NB4 (cell line): ENCODE measurements at places on chromosomes 2 and 18.
A peak's percentile ranks its signal among the peaks of the same experiment; 100 is the strongest.

DNA sequence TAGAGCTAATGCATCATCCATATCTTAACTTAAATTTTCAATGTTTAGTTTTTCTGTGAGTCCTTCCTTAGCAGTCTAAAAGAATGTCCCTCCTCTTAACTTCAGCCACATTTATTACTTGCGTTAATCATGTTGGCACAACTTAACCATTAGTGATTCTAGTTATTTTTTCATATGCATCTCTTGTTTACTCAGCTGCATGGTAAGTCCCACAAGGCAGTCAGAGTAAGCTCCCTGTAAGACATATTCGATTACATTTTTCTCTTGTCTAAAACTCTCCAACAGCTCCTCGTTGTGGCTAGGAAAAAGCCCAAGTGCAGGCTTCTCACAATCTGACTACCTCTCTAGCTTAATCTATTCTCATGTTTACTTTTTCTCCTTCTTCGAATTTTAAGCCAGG lies 2045.3 kb upstream of the PIK3C3 start:
- DNase-seq = no peak

DNA sequence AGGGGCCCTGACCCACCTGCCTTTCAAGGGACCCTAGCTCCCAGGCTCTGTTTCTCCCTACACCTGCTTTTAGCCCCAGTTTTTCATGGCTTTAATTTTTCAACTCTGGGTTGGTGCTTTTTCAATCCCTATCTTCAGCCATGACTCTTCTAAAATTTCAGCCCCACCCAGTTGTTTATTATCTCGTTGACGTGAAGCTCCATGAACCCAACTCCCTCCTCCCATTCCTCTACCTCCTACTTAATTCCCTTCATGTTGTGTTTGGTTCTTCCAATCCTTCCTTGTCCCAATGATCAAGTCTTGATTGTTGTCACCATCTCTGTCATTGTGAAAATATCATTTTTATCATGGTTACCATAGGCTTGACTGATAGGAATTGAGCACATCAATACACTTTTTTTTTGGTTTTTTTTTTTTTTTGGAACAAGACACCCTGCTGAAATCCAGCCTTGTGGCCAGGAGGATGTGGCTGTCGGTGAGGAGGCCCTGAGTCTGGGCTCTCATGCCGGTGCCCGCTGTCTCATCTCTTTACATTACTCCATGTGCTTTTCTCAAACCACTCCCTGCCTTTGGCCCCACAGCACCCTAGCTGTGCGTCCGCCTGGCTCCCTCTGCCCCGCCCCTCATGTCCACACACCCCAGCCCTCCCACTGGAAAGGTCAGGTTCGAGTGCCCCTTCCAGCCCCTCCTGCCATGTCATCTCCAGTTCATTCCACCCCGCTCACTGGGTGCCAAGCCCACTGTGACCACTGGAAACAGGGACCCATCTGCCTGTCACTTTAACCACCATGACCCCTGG lies 39.3 kb downstream of the NAPG start:
- DNase-seq = no peak

DNA sequence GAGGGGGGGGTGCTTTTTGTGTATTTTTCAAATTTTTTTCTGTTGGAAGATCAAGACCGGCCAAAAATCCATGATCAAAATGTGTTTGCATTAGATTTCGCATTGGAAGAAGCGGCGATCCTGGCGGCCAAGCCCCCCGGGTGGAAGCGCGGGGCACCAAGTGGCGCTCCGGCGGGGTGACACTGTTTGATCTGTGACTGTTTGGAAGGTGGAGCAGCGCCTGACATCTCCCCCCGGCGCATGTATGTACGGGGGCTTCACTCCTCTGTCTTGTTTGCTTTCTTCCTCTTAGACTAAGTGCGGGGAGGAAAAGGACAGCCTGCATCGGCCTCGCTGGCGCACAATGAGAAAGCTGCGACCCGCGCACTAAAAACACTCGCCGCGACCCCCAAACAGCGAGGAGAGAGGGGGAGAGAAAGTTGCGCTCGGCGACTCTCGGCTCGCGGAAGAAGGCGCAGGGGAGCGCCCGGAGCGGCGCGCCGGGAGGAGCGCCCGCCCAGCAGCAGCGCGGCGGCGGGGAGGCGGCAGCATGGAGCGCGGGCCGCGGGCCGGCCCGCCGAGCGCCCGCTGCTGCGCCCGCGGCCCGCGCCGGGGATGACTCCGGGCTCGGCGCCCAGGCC lies 515 bp downstream of the TSHZ1 start:
- DNase-seq = peak; percentile 54

DNA sequence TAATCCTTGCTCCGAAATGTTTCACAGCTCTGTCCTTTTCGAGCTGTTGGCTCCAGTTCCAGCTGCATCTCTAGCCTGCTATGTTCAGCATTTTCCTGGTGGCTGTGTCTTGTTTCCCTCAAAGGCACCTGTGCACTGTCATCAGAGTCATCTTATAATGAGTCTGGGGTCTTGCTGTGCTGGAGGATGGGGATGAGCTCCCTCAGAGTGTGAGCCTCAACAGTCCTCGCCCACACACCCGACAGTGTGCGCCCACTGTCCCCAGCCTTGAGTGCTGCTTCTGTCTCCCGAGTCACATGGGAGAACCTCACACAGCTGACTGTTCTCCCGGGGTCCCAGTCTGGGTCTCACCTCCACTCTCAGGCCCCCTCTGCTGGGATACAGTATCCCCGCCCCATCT lies 25.4 kb downstream of the SPP2 start:
- DNase-seq = no peak

- no peak for DNase-seq
These were observed 14.9 kb downstream of the IL1RN start for GRCh38 chr2:113142290-113142689.

DNA sequence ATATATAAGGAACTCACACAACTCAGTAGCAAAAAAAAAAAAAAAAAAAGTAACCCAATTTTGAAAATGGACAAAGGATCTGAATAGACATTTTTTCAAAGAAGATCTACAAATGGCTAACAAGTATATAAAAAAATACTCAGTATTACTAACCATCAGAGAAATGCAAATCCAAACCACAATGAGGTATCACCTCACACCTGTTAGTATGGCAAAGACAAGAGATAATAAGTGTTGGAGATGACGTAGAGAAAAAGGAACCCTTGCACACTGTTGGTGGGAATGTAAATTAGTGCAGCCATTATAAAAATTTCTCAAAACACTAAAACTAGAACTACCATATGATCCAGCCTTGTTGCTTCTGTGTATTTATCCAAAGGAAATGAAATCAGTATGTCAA lies 5.8 kb upstream of the CNDP1 start:
- DNase-seq = no peak

- no peak for DNase-seq
These were observed 285.1 kb downstream of the TMX3 start for GRCh38 chr18:68429841-68430240.

- no peak for DNase-seq
These were observed 535.2 kb downstream of the TDRD15 start for GRCh38 chr2:21658907-21659477.

- DNase-seq = no peak
These were observed 204.5 kb downstream of the LPIN1 start for GRCh38 chr2:11950896-11951295.

DNA sequence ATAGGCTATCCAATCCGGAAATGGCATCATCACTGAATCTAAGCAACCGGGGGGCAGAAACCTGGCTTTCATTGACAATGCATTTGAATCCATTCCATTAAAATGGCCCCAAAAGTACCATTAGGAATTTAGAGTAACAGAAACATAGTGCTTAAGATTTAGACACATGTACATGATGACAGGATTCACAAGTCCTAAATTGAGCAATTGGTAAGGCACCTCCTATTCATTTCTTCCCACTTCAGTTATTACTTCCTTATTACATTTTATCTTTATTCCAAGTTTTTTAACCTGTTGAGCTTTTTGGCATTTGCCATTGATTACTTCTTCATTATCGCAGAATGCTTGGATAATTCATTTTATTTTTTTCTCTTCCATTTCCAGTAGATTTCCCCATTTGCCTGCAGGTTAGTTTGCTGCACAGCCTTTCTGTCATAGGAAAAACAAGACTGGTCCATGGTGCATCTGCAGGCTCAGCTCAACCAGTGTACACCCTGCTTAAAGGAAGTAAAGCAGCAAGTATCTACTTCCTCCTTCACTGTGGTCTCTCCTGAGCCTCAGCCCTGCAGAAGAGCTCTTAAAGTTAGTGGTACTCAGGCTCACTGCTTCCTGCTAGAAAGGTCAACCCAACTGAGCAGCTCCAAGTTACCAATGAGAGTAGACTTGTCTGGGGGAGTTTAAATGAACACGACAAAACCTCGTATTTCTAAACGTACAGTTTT lies 89.2 kb downstream of the DOCK10 start:
- DNase-seq = peak; percentile 90

DNA sequence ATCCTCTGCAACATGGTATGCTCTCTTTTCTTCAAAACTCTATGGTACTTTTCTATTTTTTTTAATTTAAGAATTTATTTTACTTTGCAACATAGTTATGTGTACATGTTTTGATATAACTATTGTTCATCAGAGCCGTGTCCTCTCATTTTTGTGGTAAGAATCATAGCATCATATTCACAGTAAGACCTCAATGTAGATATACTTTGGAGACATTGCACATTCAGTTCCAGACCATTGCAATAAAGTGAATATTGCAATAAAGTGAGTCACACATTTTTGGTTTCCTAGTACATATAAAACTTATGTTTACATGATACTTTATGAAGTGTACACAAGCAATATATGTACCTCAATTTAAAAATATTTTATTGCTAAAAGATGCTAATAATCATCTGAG lies 22.7 kb upstream of the LINC00305 start:
- DNase-seq = no peak

DNA sequence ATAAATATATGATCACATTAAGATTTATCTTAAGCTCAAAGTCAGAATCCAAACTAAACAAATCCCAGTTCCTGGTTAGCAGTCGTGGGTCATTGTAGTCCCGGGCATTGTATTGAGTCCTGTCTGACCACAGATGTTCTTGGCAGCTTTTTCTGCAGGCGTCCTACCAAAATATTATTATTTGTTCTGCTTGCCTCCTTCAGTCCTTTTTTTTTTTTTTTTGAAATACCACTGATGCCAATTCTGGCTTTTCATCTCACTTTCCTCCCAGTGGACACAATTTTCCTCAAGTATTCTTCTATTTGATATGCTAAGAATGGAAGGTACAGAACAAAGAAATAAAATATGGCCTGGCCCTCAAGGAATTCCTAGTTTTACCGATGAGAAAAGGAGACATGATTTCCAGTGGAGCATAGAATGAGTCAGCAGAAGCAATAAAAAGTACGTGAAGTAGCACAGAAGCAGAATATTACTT lies 151.6 kb downstream of the CSRNP3 start:
- DNase-seq = no peak

GRCh38 chr2:127081826-127082633 lies 24.9 kb downstream of the BIN1 start:
- peak; percentile 47 for DNase-seq

DNA sequence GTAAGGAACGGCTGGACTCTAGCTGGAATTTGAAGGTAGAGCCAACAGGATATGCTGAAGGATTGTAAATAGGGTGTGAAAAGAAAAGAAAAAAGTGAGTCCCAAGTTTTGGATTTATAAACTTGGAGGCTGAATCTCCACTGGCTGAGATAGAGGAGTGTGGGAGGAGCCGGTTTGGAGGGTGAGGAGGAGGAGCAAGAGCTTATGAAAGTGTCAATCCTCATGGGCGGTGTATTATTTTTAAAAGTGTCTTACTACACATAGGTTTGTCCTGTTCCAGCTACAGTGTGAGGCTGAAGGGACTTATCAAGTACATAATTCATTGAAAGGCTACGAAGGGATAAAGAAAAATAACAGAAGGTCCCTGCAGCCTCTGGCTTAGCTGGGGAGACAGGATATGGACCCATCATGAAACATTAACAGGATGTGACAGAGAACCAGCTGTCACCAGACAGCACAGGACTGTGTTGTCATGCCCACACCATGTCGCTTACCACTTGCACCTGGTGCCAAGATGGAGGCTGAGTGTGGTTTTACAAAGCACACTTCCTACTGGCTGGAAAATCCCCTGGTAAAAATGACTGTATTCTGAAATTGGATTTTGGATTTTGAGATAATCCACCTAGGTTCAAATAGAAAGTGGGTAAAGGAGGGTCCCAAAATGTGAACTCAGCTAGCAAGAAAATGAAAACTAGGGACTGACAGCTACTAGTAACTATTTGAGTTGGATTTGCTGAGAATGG lies 2.5 kb upstream of the MREG start:
- peak; percentile 31 for DNase-seq

DNA sequence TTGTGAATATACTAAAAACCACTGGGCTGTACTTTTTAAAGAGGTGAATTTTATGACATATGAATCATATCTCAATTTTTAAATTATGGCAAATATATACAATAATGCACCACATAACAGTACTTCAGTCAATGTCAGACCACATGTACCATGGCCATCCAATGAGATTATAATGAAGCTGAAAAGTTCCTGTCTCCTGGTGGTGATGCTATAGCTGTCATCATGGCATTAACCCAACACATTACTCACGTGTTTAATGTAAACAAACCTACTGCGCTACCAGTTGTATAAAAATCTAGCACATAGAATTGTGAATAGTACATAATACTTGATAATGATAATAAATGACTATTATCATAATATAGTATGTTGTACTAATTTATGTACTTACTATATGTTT lies 77.6 kb upstream of the ID2 start:
- DNase-seq = no peak

- DNase-seq = no peak
These were observed 167.1 kb downstream of the SLC8A1 start for GRCh38 chr2:40284797-40285196.

DNA sequence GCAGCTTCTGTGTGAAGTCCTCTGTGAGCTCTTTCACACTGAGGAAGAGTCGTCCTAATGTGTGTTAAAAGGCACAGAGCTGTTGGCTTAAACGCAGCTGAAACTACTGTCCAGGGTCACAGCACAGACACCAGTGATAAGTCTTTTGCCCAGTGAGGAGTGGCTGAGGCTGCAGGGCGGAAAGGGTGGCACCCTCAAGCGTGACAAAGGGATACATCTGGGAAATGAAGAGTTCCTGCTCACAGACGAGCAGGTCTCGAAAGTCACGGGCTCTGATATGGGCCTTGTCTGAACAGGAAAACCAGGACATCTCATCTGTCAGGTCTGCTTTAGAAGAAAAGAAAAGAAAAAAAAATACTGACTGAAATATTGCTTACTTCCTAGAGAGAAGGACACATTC lies 36.5 kb downstream of the TGIF1 start:
- no peak for DNase-seq

- no peak for DNase-seq
These were observed 415.2 kb upstream of the NETO1 start for GRCh38 chr18:73283032-73283431.

GRCh38 chr2:242098445-242099128 lies 229.1 kb downstream of the RTP5 start:
- peak; percentile 92 for DNase-seq

DNA sequence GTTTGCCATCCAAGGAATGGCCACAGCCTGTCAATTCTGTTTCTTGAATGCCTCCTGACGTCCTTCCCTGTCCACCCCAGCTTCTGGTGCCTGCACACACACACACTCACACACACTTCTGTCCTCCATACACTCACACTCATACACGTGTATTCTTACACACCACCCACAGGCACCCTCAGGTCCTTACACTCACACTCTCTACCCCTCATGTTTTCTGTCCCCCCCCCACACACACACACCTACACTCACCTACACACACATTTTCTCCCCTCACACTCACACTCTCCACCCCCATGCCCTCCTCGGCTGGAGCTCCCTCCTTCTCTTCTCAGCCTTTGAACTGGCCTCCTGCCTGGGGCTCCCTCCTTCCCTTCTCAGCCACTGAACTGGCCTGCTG lies 148.0 kb upstream of the SALL3 start:
- DNase-seq = no peak
